ENCODE measurements at places on chromosomes 3 and 15.
A peak's percentile ranks its signal among the peaks of the same experiment; 100 is the strongest.

GRCh38 chr3:158709666-158710083 lies 22.6 kb downstream of the RARRES1 start:
- DNase-seq: no peak

GRCh38 chr3:23830869-23831484 lies 25.2 kb downstream of the UBE2E1 start:
- peak; percentile 25 for DNase-seq

- no peak for DNase-seq
Measured at GRCh38 chr3:123750659-123751420, 133.3 kb downstream of the MYLK start.

DNA sequence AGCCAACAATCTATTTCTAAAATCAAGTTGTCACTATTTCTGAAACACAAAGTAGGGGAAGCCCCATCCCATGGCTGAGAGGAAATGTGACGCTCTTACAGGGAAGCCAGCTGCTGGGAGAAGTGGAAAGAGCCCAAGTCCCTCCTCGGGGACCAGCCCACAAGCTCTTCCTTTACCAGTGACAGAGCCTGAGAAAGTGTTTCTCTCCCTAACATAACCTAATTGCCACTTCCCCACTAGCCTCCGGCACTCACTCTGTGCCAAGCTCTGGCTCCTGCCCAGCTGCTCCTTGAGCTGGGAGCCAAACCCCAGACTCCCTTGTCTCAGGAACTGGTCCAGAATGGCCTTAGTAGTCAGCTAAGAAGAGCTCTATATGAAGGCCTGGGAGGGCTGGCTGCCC lies 42.9 kb downstream of the TNFAIP8L3 start:
- DNase-seq: no peak

DNA sequence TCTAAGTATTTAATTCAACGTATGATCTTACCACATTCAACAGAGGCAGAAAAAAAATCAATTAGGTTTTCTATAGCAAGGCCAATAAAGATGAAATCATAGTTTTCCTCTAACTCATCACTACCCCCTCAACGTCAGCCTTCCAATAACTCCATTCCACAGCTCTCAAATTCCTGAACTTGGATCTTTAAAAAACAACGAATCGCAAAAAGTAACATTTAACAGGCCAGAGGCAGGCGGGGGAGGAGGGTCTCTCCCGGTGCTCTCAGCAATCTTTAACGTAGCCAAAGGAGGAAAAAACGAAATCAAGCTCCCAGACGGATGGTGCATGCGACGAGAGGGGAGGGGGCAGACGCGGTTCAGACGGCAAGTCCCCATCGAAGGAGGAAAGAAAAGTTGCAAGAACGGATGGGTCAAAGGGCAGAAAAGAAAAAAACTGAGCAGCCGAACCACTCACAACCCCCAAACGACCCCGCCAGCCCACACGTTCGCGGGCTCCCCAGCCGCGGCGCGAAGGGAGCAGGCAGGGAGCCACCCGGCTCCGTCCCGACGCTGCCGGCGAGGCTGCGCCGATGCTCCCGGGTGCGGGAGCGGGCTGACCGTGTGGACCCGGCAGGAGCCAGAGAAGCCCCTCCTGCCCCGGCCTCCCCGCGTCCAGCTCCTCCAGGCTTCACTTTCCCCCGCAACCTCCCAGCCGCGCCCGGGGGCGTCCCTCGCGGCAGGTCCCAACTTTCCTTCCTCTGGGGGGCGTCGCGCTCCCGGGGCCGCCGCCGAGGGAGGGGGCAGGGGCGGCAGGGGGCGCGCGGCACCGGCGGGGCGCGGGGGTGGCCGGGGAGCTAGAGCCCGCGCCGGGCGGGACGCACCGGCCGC lies 703 bp downstream of the PEAK1 start:
- peak; percentile 65 for DNase-seq

DNA sequence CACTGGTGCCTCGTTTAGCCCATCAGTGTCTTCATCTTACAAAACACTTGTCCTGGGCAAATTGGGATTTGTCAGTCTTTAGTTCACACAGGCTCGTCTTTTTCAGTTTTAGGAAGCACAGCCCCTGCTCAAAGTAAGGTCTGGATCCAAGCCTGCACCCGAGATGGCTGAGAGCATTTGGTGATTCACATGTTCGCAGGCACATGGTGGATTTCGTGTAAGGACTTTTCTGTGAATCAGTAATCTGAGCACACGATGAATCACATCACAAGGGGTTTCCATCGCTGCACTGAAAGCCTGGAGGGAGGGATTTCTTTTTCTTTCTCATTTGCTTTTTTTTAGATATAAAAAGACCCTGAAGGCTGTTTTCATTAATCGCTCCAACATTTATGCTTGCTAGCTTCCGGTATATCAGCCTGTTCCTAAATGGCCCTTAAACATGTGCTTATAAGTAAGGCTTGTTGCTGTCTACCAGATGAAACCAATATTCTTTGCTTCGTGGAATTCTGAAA lies 435.6 kb upstream of the ATP10A start:
- no peak for DNase-seq

DNA sequence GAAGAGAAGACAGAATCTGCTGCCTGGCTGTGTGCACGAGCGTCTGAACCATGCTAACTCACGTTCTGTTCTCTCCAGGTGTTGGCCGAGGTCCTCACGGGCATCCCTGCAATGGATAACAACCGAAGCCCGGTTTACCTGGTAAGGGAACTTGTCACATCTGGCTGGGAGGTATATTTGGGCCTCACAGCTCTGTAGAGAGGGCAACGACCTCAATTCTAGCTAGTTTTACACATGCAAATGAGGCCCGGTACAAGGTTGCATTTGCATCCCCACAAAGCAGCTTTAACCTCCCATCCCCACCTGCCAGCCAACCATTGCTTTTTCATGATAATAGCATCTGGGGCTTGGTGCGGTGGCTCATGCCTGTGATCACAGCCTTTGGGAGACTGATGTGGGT lies 22.0 kb upstream of the TATDN2 start:
- DNase-seq: peak; percentile 80

DNA sequence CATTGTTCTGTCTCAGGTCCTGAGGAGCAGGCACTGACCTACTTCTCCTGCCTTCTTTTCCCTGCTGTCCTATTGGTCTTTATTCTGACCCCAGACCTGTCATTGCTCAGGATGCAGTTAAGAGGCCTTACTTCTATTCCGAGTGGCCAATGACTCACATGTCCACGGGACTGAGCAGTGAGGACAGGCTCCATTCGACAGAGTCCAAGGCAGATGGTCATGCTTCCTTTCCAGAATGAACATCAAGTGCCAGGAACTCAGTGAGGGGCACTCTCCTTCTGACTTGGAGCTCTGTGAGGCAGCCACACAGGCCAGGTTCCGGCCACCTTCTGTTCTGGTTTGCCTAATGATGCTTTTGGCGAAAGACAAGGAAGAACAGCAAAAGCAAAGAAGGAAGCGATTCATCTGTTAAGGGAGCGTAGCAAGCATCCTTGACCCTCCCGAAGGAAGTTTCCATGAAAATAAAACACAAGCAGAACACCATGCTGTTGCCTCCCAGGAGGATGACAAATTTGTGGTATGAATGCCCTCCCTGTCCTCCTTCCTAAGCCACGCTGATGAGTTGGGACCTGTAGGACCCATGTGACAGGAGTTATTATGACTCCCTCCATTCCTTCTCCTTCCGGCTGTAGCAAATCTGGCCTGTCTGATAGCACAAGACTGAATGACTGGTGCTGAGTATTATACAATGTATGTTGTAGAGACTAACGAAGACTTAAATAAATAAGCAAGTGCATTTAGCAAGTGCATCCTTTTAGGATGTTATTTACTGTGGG lies 14.4 kb upstream of the TPRG1 start:
- no peak for DNase-seq

GRCh38 chr3:73236867-73237266 lies 175.4 kb downstream of the EBLN2 start:
- DNase-seq: no peak

GRCh38 chr3:43949594-43949993 lies 258.9 kb downstream of the ABHD5 start:
- no peak for DNase-seq

GRCh38 chr3:81908561-81908960 lies 147.1 kb upstream of the GBE1 start:
- DNase-seq: no peak

- DNase-seq: no peak
Measured at GRCh38 chr3:86629511-86629910, 361.4 kb downstream of the VGLL3 start.

DNA sequence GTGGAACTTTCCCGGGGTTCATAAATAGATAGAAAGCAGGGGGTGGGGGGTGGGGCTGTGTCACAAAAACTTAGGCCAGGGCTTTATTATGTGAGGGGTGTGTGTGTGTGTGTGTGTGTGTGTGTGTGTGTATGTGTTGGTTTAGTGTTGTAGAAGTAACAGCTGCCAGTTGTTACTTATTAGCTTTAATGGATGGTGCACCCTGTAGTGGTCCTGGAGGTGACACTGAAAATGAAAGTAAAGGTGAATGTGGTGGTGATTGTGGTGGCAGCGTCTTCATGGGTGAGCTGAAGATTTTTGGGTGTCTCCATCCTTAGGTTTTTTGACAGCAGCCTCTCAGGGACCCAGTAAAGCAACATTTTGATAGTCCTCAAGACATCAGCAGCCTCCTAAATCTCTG lies 449.9 kb downstream of the PDCD6IP start:
- no peak for DNase-seq

DNA sequence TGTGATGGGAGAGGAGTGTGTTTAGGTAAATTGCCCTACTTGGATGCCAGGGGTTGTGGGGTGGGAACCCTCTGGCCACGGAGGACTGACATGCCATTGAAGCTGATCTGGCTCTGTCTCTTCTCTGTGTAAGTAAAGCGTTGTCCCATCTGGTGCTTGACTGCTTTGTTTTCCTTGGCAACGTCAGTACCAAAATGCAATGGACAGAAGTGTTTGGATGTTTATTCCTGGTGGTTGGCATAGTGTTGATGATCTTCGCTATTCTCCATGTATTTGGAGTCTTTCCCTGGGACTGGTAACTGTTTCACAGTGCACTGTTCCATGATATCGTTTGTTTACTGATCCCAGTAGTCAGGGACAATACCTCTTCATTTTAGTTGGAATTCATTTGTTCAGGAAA lies 130.5 kb upstream of the MCTP2 start:
- DNase-seq: no peak

GRCh38 chr15:56910801-56911200 lies 7.6 kb upstream of the TCF12 start:
- DNase-seq: no peak

DNA sequence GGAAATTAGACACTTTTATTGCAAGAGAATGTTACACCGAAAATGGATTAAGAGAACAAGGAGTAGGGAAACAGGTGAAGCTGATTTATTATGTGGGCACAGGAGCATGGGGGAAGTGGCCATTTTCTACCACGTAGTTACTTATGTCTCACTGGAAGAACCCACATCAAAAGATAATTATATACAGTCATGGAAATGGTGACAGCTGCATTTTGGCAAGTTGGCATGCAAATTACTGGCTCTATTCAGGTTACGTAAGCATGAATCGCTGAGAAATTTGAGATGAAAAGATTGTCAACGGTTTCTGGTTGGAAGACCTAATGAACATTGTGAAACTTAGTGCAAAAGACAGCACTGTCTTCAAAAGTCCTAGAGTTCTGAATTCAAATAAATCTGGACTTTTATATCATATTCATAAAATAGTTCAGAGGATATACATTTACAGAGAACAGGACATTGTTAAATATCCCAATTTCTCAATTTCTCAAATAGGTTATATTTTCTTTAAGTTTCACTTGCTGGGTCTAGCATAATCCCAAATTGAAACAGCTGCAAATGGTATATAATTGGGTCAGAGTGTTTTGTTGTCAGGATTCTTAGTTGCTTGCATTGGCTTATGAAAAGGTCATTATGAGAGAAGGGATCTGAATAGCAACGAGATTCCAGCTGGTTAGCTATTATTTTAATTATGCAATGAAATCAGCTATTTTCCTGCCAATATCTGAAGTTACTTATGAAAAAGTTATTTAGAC lies 567.8 kb downstream of the ZPLD1 start:
- DNase-seq: no peak
